ENCODE measurements at places on chromosomes 16 and 17.

GRCh38 chr17:81261582-81262336 is 22.6 kb downstream of the NDUFAF8 start:
- DNase-seq = no peak

DNA sequence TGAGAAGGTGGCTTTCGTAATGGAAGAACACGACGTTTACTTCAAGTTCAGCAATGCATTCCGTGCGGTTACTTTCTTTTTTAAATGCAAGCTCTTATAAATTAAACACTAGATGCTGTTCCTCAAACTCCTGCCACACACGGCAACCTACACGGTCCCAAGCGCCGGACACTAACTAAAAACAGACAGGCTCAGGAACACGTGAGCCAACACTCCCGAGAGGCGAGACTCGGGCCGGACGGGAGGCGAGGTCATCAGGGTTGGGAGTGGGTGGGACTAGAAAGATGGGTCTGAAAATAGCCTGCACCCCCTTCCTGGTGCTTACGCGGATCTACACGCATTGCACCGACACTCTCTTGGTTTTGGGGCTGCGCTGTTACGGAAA is 6.4 kb downstream of the CLCN7 start:
- no peak for DNase-seq

- no peak for DNase-seq
Observed at GRCh38 chr16:48905632-48906505, 295.9 kb upstream of the N4BP1 start.

- DNase-seq = no peak
Observed at GRCh38 chr17:40515011-40515410, 13.6 kb upstream of the TNS4 start.

- DNase-seq = no peak
Observed at GRCh38 chr16:28603381-28604185, 6.3 kb downstream of the SULT1A1 start.

Measured in mesenchymal stem cell (in vitro differentiated cells and primary cell).